ENCODE measurements at places on chromosomes 2 and 18.
A peak's percentile ranks its signal among the peaks of the same experiment; 100 is the strongest.

DNA sequence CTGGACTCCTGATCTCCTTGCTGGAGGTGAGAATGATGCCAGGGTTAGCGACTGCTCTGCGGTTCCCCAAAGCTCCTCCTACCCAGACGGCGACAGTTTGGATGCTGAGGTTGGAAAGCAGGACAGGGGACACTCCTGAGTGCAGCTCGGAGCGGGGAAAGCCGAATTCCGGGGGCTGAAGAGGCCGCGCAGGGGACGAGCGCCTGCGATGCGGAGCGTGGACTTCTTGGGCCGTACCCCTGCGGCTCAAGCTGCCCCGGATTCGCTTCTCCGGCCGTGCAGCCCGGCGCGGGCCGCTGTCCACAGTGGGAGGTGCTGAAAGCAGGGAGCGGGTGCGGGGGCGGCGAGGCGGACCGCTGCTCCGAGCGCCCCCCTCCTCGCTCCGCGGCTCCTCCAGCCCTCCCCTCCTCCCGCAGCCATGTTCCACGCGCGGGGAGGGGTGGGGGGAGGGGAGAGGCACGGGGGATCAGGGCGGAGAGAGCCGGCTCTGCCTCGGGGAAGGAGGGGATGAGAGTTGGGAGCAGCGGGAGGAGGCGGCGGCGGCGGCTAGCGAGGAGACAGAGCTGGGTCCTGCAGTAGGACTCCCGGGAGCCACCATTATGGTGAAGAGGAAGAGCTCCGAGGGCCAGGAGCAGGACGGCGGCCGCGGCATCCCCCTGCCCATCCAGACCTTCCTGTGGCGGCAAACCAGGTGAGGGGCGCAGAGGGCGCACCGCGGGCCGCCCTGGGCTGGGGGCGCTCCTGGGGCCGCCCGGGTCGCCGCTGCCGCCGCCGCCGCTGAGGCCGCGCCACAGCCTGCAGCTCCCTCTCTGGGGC, at the start of gene UNC80:
Gene UNC80 (plus strand): TSS at position 359 of the 816 bp plus-strand sequence. CDS start 241 bp downstream, at position 600.
- DNase-seq, result peak; percentile 10

DNA sequence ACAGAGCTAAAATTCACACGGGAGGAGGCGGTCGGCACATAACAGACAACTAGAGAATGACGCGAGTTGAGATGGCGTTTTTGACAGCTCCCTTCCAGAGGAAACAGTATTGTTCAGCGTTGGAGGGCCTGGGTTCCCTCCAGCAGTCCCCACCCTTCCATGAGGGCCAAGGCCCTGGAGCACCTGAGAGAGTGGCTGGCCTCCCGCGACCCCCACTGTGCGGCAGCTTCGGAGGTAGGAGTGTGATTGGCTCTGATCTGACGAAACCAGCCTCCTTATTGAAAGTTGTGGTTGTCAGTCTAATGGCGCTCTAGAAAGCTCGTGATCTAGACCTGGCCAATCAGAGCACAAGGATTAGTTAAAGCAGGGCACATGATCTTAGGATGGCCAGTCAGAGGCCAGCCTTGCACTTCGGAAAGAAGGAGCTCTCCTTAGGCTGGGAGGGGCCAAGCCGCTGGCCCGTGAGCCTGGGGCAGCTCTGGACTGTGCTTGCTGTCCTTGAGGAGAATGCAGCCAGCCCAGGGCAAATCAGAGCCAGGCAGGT, 104.5 kb upstream of the CELF4 start:
- no peak for DNase-seq

DNA sequence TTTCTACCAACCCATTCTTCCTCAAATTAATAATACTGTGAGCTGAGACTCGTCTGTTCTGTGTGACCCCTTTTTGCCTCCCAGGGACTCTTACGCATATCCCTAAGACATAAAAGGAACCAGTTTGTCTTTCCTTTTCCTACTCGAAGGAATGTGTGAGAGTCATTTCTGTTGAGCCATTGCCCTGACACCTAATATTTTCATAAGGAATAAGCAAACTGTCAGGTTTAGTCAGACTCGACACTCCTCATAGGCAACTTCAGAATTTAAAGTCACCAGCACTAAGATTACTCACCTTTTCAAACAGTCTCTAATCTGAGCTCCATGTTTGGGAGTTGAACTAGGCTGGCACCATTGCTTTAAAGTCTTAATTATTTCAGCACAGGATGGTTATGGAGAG, 305.5 kb downstream of the IKZF2 start:
- DNase-seq, result no peak

DNA sequence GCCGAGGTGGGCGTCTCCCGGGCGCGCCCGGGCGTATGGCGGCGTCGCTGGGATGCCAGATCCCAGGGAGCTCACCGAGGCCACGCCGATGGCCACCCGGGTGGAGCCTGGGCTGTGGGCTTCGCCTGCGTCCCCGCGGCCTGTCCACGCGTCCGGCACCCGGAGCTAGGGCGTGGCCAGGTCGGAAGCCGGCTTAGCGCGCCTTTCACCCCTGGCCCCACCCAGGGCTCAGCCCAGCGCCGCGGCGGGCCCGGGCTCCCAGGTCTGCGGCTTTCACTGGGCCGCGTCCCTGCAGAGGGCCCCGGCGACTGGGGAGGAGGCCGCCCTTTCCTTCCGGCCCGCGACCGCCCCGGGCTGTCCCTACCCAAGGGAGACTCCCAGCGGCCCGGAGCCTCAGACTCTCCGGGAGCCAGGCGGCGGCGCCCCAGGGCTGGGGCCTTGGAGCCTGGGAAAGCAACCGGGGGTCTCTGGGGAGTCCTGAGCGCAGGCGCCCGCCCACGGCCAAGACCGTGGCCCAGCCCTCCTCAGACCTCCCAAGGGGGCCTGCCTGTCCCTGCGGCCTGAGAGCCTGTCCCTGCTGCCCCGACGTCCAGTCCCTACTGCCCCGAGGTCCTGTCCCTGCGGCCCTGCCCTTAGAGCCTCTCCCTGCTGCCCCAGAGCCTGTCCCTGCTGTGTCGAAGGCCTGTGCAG, 36.3 kb upstream of the ITM2C start:
- no peak for DNase-seq

DNA sequence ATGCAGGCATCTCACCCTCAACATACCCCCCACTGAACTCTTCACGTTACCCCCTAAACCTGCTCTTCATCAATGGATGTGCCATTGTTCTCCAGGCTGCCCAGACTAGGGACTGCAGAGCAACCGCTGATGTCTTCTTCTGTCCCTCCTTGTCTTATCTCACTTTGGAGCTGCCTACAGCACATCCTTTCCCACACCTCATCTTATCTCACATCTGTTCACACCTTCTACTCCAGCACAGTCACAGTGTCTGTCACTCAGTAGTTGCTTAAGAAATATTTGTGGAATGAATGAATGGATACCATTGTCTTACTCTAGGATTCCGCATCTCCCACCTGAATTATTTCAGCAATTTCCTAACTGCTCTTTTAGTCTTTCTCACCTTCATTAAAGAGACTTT, 144.5 kb downstream of the ANTXR1 start:
- no peak for DNase-seq
